ENCODE measurements at places on chromosomes 11 and 22.
A peak's percentile ranks its signal among the peaks of the same experiment; 100 is the strongest.

GRCh38 chr11:69416762-69417698, 64.4 kb upstream of the LINC01488 start:
- DNase-seq = peak; percentile 54

DNA sequence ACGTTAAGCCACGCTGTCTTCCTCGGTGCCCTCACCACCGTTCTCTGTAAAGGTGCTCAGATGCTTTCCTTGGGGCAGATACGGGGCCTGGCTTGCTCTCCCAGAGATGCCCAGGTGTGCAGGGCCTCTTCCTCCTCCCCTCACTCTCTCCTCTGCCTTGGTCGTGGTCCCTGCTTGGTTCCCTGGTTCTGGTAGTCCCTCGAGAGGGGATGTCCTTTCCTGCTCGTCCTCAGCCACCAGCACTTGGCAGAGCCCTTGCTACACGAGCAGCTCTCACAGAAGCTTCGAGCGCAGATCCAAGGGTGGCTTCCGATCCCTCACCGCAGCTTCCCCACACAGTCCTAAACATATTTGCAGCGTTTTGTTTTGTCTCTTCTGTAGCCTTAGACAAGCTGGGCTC, 298.8 kb downstream of the TBC1D22A start:
- DNase-seq = no peak

DNA sequence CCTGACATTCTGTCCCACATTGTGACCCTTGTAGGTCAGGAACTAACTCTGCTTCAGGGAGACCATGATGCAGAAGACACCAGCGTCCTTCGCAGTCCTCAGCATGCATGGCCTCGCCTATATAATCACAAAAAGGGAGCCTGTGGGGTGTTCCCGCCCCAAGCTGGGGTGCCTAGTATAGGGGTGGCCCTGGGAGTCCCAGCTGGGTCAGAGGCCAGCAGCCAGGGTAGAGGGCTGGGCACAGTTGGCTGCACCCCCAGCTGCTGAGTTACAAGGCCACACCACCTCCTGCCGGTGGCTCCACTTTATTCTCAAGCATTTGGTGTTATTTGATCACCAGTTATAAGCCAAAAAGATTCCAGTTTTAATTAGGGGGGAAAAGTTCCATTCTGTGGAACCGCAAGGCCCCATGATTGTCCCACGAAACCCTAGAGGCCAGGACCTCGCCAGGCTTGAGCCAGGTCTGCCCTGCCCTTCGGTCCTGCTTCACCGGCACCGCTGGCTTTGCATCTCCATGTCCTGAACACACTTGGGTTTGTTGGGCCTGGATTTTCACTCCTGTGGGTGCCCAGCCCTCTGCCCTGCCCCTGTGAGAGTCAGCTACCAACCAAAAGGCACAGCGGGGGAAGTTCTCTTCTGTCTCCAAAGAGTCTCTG, 15.0 kb upstream of the GNB1L start:
- DNase-seq = no peak

- DNase-seq = no peak
These were observed 167.0 kb upstream of the E2F8 start for GRCh38 chr11:19407677-19408270.

GRCh38 chr11:116465056-116465455, 307.7 kb downstream of the BUD13 start:
- no peak for DNase-seq

- DNase-seq = no peak
These were observed 88.9 kb downstream of the MAML2 start for GRCh38 chr11:96254087-96254486.

DNA sequence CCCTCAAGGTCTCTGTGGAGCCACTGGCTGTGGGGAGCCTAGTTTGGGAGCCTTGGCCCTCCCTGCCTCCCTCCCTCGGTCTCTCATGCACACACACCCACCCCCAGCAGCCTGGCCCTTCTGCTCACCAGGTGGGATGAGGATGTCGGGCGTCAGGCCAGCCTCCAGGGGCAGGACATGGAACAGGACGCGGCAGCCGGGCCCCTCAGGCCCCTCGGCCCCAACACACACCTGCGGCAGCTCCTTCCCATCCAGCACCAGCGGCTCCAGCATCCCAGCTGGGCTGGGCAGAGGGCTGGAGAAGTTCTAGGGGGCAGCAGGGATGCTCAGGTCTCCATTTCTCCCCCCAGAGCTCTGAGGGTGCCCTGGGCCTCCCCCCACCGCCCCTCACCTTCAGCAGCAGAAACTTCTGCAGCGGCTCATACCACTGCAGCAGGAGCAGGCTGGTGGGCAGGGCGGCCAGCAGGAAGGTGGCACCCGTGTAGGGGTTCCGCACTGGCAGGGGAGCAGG, 11.2 kb downstream of the MAP4K2 start:
- no peak for DNase-seq

DNA sequence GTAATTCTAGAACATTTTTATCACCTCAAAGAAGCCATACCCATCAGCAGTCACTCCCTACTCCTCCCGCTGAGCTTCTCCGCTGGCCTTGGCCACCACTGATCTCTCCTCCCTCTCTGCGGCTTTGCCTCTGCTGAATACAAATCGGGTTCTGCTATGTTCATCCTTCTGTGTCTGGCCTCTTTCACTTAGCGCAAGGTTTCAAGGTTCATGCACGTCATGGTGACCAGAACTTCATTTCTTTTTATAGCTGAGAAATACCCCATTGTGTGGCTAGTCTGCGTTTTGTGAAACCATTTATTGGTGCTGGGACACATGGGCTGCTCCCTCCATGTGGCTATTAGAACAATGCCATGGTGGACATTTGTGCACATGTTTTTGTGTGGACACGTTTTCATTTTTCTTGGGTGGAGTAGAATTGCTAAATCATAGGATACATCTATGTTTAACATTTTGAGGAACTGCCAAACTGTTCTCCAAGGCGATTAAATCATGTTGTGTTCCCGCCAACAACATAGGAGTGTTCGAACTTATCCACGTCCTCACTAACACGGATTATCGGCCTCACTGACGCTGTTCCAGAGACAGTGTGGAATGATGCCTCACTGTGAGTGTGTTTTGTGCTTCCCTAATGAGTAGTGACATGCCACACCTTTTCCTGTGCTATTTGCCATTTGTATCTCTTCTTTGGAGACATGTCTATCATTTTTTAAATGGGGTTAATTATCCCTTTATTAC, 24.2 kb upstream of the KRTAP5-6 start:
- no peak for DNase-seq

DNA sequence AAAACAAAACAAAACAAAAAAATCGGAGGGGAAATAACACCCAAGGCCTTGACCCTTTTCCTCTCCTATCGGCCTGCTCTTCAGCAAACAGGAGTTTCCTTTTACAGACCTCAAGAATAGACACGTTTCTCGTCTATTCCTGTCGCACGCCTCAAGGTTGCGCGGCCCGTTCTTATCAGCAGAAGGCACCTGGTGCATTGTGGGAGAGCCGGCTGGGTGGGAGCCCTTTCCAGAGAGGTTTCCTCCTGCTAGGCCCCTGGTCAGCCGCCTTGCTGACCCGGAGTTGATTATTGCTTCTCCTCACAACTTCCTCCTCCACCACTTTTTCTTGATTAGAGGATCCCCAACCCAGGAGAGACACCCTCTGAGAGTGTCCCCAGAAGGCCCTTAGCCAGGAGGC, 497.3 kb downstream of the MIAT start:
- no peak for DNase-seq

- DNase-seq = no peak
These were observed 39.4 kb downstream of the ABTB2 start for GRCh38 chr11:34318111-34319037.

DNA sequence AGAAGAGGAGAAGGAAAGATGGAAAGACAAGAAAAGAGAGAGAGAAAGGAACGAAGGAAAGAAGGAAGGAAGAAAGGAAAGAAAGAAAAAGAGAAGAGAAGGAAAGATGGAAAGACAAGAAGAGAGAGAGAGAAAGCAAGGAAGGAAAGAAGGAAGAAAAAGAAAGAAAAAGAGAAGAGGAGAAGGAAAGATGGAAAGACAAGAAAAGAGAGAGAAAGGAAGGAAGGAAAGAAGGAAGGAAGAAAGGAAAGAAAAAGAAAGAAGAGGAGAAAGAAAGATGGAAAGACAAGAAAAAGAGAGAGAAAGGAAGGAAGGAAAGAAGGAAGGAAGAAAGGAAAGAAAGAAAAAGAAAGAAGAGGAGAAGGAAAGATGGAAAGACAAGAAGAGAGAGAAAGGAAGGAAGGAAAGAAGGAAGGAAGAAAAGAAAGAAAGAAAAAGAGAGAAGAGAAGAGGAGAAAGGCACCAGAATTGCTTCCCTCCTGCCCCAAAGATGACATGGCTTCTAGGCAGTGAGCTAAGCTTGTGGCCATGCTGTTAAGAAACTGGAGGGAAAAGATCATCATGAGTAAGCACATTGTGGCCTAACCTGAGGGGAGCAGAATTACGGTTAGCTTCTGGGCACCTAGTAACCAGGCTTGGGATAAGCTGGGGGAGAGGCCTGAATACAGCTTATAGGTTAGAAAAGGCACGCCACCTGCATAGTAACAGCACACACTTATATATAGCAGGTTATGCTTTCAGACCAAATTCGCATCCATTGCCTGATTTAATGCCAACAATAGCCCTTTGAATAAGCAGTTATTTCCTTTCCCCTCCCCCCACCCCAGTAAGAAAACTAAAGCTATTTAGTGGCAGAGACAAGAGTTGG, 2.3 kb upstream of the ST3GAL4 start:
- DNase-seq = no peak

GRCh38 chr11:69171476-69172240, 15.9 kb downstream of the SMIM38 start:
- DNase-seq = no peak

GRCh38 chr11:132253469-132254264, 883.3 kb downstream of the NTM start:
- no peak for DNase-seq

DNA sequence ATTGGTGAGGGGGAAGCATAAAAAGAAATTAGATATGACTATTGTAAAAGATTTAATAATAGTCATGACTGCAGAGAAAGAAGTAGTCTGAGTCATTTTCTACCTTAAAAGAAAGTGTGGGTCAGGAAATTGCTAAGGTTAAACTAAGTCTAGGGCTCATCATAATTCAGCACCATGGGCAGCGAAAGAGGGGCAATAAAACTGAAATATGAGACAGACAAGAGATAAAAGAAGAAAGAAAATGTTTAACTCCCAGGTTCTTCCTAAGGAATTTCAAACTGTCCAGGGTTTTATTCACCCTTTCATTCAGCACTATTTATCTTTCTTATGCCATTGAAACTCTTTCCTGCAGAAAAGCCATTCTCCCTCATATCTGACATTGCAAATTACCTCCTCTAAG, 114.4 kb upstream of the API5 start:
- DNase-seq = no peak

GRCh38 chr11:78783301-78783700, 208.6 kb upstream of the NARS2 start:
- DNase-seq = no peak

DNA sequence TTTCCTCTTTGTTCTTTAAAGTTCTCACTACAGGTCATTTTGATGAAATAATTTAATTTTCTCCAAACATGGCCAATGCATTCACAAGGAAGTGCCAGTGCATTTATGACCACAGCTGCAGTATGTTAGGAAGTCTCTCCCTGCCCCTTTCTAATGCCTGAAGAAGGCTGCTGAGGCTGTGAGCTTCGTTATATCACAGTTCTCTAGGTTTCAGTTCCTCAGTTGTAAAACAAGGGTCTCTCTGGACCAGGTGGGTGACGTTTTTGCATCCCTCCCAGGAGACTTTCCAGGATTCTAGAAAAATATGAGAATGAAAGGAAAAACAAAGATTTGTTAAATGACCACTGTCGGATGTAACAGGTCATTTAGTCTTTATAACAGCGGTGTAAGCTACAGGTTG, 171.6 kb downstream of the LARGE1 start:
- DNase-seq = no peak

DNA sequence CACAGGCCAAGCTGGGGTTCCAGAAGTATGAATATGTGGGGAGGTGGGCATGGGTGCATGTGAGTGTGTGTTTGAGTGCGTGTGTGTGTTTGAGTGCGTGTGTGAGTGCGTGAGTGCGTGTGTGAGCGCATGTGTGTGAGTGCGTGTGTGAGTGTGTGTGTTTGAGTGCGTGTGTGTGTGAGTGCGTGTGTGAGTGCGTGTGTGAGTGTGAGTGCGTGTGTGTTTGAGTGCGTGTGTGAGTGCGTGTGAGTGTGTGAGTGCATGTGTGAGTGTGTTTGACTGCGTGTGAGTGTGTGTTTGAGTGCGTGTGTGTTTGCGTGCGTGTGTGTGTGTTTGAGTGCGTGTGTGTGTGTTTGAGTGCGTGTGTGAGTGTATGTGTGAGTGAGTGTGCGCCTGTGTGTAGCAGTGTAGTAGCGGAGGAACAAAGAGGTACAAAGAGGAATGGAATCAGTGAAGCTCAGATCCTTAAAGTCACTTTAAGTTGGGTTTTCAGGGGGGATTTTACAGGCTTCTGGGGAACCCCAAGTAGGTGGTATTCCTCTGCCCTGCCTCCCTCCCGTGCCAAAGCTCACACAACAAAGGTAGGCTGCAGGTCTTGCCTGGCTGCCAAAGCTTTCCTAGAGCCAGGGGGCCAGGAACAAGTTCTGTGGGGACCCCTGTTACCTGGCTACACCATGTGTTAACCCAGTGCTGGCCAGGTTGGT, 137.1 kb downstream of the KIRREL3 start:
- DNase-seq = no peak

DNA sequence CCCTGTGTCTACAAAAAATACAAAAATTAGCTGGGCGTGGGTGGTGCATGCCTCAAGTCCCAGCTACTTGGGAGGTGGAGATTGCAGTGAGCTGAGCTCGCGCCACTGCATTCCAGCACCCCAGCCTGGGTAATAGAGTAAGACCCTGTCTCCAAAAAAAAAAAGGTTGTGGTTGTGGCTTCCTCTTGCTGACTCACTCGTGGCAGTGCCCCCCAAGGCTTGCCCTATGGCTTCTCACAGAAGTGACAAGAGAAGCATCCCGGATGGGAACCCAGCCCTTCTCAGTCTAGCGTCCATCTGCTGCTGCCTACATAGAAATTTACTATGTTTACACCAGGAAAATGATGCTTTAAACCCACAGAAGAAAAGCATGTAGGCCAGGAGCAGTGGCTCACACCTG, 68.5 kb upstream of the PITPNB start:
- DNase-seq = peak; percentile 47

- no peak for DNase-seq
These were observed 38.5 kb upstream of the SPON1 start for GRCh38 chr11:13923716-13924650.

GRCh38 chr11:23932485-23932898, 564.4 kb upstream of the LUZP2 start:
- no peak for DNase-seq

- no peak for DNase-seq
These were observed 23.8 kb upstream of the FZD4 start for GRCh38 chr11:86978756-86979608.

- DNase-seq = no peak
These were observed 5.2 kb upstream of the ARRB1 start for GRCh38 chr11:75356613-75357012.

DNA sequence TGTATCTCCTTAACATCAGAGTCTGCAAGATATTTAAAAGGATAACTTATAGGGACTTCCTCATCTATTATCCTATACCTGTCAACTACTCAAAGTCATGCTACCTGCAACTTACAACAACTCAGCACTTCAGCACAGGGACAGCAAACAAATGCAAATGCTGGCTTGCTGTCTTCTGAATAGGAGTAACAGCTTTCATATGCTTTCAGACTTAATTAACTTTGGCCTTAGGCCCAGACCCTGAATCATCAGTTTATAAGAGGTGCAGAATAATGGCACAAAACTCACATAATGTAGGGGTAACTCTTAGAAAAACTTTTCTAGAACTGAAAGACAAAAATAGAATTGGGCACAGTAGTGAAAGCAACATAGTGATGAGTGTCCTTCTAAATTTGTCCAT, 953.4 kb downstream of the DLG2 start:
- DNase-seq = no peak

Data from BJ (cell line).